Suppressor macrophage (primary cell): ENCODE measurements at places on chromosomes 12 and 14.

- no peak for DNase-seq
These were observed 38.1 kb downstream of the SMOC1 start for GRCh38 chr14:69917287-69917686.

DNA sequence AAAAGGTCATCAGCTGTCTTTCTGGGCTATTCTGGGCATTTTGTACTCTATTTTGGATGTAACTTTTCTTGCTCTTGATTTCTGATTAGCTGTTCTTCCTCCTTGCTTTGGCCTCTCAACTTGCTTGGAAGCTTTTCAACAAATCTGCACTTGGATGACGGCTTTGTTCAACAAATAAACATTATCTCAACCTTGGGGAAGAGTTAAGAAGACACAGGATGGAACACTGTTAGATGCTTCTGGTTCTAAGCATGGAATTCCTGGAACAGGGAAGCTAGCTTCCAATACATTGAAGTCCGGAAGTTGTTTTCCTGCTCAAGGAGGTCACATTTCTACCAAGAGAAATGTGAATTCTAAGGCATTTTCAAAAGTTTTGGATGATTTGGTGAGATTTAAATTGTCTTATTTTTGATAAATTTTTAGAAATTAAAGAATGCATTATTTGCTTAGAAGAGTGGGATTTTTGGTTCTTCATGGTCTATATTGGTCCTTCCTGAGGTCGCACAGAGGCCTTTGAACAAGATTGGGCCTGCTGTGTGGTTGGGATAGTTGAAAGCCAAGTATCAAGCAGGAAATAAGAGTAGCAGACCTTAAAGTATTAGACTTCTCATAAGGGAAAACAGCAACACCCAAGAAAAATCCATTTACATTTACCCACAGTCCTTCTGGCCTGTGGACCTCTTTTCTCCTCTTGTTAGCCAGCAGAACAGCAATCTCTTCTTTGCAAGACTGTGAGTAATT, 59.2 kb downstream of the PPFIBP1 start:
- no peak for DNase-seq

DNA sequence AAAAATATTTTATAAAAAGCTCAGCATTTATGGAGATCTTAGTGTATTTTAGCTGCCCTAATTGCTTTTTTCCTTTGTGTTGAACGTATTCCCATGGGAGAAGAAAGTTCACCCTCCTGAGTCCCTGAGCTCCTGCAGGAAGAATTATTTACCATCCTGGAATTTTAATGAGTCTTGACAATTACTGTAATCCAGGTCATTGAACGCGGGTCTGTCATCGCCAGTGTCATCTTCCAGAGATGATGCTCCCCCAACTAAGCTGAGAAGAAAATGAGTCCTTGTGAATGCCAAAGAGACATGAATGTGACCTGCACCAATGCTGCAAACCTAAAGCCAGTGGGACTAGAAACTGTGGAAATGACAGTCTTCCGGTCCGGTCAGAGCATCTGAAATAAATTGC, 129.5 kb downstream of the FBXL14 start:
- DNase-seq = no peak

- no peak for DNase-seq
These were observed 1.4 kb upstream of the CCDC85C start for GRCh38 chr14:99605299-99605961.

DNA sequence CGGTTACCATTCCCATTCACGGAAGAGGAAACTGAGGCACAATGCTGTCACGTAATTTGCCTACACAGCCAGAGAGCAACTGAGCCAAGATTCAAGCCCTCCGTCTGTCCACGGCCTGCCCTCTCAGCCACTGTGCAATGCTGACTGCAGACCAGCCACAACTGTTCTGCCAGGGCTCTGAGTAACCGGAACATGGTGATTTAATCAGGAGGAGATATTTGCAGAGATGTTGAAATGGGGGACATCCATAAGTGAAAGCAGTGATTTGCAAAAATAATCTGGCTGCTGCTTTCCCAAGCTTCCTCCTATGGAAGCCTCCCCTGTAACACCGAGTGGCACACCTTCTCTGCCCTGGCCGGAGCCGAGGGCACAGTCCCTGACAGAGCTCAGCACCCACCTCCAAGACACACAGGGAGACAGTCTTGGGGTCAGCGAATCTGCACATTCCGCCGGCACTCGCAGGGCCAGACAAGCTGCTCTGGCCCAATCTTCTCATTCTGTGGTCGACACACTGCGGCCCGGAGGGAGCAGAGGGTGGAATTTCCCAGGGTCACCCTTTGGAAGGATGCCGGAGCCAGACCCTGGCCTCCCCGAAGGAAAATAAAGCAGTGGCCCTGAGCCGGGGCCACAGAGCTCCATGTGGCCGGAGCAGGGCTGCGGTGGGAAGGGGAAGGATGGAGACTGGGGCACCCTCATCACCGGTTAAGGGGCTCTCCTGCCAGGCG, 158.2 kb upstream of the DIO3 start:
- no peak for DNase-seq

GRCh38 chr14:74324931-74325361, 22.2 kb upstream of the ABCD4 start:
- peak; percentile 46 for DNase-seq

GRCh38 chr12:51866762-51867161, 18.2 kb upstream of the FIGNL2 start:
- DNase-seq = no peak

- no peak for DNase-seq
These were observed at the start of gene PLEKHD1 for GRCh38 chr14:69484444-69485314. TSS of gene PLEKHD1 (plus strand) at chr14:69484728. CDS start at chr14:69484966, 238 bp downstream.

GRCh38 chr14:33767586-33768457, 183.1 kb downstream of the EGLN3 start:
- DNase-seq = no peak

GRCh38 chr12:115255962-115256361, 572.0 kb upstream of the TBX3 start:
- no peak for DNase-seq

- no peak for DNase-seq
These were observed 54.0 kb downstream of the NCOR2 start for GRCh38 chr12:124513297-124513867.

DNA sequence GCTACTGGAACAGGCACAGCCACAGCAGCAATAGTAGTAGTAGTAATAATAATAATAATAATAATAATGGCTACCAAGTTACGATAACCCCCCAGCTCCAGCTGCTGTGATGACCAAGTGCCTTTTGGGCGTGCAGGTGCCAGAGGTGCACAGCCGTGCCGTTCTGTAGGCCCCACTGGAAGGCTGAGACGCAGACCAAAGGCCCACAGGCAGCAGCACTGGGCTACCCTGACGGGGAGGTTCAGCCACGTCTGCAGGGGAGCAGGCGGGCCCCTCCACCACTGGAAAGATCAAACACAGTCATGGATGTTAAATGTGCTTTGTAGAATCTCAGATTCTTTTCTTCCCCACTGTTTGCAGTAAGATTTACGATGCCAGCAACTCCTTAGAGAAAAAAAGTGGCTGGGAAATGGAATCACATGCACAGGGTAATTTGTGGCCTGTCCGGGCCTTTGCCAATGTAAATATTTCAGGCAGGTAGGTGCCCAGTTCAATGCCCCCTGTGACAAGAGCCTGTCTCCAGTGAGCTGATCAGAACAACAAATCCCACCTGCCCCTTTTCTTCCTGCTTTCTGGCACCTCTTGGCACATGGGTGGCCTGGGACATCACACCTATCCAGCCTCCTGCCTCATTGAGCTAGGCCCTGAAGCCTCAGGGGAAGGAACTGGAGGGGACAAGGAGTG, 32.6 kb downstream of the CCDC85C start:
- DNase-seq = no peak

GRCh38 chr14:87797001-87797400, 196.0 kb downstream of the GALC start:
- no peak for DNase-seq

DNA sequence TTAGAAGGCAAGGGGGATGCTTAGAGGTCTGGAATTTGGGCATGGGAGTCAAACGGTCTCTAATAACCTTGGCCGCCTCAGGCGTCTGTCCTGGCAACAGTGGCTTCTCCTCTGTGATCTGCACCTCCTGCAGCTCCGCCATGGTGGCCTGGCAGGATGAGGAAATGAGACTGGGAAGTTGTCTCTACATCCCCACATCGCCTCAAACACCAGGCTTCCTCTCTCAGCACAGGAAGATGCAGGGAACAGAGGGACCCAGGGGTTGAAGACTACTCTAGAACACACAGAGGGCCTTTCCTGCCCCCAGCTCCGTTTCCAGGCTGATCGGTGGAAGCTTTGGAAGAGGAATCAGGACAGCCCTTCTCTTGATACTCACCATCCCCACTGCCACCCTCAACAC, 1.7 kb downstream of the NDRG2 start:
- peak; percentile 78 for DNase-seq

DNA sequence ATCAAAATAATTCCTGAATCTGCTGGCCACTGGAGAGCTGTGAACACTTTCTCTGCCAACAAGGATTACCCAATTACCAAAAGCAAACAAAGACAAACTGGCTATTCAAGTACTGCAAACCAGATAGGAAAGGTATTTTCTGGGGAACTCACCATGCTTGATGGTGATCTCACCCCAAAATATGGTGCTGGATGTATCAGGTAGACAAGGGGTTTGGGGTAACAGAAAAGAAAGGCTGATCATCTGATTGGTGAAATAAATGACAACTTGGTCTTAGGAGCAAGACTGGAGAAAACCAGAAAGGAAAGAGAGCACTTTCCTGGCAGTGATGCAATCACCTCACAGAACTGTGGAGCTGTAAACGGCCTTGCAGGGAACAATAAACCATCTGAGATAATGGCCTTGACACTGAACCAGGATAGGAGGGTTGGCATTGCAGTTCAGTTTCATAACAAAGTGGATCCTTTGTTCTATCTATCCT, 31.0 kb upstream of the NPFF start:
- no peak for DNase-seq

DNA sequence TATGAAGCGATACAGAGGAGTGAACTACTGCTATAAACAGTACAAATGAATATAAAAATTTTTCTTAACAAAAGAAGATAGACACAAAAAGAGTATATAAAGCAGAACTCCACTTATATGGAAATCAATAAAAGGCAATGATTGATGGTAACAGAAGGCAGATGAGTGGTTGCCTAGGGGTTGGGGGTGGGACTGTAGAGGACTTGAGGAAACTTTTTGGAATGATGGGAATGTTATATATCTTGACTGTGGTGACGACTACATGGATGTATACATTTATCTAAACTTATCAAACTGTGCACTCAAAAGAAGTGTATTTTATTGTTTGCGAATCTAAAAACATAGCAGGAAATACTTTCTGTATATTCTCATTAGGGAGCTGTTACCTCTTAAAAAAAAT, 89.1 kb downstream of the PTCSC3 start:
- no peak for DNase-seq

DNA sequence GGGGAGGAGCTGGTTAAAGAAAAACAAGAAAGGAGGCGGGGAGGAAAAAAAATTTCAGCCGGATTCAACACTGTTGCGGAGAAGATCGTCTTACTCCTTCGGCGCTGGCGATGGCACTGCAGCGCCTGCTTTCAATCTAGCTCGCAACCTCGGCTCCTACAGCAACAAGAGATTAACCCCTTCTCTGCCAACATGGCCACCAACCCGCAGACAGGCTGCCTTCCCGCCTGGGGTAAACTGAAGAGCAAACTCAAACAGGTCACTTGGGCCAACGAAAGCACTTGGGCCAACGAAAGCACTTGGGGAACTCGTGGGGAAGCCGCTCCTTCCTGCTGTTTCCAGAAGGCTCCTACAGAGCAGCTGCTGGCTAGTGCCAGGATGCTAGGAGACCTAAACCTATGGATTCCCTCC, 73.7 kb downstream of the CIT start:
- DNase-seq = no peak

- DNase-seq = no peak
These were observed 191.9 kb downstream of the STXBP6 start for GRCh38 chr14:24858052-24858451.

DNA sequence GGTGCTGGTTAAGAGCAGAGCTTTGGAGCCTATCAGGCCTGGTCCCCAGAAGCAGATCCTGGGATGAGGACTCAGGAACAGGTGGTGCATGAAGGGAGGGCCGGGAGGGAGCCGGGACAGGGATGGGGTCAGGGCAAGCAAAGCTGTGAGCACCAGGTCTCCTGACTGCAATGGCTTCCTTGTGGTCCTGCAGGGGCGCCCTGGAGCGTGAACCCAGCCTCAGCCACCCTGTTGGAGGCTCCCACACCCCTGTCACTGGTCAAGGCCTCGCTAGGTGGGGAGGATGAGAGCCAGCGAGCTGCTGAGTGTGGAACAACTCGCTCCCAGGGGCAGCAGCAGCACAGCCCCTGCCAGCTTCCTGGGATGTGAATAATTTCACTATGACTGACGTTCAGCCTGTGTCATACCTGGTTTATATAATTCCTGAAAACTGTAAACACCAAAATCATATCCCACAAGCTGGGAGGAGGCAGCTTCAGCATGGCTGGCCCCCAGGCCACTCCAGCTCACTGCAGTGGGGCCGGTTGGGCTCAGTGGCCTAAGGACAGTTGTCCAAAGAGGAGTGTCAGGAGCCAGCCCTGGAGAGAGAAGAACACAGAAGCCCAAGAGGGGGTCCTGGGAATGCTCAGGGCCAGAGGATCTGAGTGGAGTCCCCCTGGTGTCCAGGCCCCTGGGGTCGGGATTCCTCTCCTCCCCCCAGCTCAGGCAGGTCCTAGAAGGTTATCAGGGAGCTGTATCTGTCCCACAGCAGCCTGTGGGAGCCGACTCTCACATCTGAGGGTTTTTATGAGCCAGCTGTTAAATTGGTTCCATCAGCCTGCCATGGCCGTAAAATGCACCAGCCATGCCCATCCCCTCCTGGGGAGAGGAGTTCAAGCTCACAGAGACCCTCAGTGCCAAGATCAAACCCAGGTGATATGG, 272.9 kb downstream of the ADGRD1 start:
- DNase-seq = no peak

DNA sequence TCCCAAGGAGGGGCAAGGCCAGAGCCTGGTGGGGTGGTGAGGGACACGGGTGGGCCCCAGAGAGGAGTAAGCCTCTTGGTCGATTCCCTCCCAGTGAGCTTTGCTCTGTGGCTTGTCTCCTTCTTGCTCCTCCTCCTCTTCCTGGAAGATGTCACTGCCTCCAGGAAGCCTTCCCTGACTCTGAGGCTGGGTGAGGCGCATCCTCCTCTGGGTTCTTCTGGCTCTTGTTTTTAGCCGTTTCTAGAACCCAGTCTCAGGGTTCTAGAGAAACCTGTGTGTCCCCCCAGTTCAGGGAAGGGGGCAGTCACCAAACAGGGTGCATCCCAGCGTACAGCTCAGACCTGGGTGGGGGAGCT, 12.6 kb downstream of the KIF26A start:
- no peak for DNase-seq

DNA sequence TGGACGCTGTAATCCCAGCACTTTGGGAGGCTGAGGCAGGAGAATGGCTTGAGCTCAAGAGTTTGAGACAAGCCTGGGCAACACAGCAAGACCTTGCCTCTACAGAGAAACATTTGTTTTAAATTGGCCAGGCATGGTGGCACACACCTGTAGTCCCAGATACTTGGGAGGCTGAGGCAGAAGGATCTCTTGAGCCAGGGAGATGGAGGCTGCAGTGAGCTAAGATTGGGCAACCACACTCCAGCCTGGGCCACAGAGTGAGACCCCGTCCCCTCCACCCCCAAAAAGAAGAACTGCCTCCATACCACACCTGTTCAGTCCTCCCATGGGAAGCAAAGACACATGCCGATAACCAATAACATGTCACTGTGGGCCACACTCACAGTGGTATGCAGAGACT, 19.2 kb downstream of the CCDC85C start:
- DNase-seq = no peak

GRCh38 chr12:8840938-8841633, 18.7 kb downstream of the A2ML1 start:
- DNase-seq = no peak
